NCI-H1092 (cell line): ENCODE measurements at places on chromosomes 16 and 17.

- DNase-seq: no peak
Measured at GRCh38 chr17:2871205-2871604, 75.0 kb downstream of the RAP1GAP2 start.

- DNase-seq: no peak
Measured at GRCh38 chr16:50160495-50161164, 7.5 kb downstream of the TENT4B start.

DNA sequence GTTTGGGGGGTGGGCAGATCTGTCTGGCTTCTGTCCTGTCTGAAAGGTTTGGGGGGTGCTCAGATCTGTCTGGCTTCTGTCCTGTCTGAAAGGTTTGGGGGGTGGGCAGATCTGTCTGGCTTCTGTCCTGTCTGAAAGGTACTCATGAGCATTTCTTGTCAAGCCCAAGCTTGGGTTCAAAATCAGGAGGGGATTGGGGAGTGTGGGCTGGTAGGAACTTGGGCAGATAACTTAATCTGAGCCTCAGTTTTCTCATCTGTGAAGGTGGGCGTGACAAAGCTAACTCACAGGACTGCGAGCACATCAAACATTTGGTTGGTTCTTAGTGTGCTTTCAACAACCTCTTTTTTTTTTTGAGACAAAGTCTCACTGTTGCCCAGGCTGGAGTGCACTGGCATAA, 35.2 kb downstream of the HAPSTR1 start:
- no peak for DNase-seq

DNA sequence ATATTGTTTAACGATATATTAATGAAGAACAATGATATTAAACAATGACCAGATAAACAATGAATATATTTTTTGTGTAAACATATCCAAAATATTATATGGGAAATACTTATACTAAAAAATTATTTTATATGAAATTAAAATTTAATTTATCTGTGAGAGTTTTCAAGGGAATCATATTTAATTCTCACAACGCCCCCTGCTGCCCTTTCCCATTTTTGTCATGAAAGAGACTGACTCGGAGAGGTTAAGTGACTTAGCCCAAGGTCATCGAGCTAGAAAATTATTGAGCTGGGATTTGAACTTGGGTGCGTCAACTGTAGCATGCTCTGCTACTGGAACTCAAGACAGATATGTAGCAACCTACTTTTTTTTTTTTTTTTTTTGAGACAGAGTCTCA, 7.2 kb upstream of the MYCBPAP start:
- no peak for DNase-seq

GRCh38 chr17:71071837-71072236, 902.5 kb downstream of the KCNJ2 start:
- DNase-seq: no peak

DNA sequence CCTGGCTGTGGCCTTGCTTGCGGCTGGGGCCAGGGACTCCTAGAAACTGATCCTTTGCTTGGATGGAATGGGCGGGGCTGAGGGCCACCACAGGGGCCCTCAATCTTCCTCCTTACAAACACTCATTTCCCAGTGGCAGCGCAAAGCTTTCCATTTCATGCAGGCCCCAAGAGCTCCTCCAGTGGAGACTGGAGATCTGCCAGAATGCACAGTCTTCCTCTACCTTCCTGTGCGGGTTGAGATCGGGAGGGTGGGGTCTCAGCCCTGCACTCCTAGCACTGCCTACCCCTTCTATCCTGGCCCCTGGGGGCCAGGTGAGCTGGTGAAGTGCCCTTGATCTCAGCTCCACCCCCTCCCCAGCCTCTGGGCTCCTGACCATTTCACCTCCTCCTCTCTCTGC, 1.7 kb downstream of the NRN1L start:
- DNase-seq: no peak

DNA sequence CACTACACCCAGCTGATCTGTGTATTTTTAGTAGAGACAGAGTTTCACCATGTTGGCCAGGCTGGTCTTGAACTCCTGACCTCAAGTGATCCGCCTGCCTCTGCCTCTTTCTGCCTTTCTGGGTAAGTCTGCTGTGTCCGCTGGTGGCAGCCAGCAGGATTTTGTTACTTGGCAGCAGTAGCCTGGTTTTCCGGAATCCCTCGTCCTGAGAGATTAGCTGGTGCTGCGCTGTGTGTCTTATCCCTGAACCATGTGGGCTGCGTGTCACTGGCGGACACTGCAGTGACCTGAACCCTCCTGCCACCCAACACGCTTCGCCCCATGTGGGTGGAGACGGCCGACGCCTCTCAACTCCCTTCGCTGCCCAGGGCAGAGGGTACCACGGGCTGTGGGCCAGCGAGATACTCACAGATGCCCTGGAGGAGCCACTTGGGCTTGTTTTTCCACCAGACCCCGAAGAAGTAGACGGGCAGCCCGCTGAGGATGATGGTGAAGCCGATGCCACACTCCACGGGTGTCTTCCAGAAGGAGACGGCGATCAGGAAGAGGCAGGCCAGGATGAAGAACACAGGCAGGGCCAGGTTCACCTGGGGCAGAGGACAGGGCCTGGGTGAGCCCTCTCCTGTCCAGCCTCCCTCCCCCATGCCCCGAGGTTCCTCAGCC, 35.2 kb downstream of the SLC7A5 start:
- no peak for DNase-seq
